Right renal cortex interstitium (tissue), 3 donors: ENCODE measurements at places on chromosomes 1 and 21.

DNA sequence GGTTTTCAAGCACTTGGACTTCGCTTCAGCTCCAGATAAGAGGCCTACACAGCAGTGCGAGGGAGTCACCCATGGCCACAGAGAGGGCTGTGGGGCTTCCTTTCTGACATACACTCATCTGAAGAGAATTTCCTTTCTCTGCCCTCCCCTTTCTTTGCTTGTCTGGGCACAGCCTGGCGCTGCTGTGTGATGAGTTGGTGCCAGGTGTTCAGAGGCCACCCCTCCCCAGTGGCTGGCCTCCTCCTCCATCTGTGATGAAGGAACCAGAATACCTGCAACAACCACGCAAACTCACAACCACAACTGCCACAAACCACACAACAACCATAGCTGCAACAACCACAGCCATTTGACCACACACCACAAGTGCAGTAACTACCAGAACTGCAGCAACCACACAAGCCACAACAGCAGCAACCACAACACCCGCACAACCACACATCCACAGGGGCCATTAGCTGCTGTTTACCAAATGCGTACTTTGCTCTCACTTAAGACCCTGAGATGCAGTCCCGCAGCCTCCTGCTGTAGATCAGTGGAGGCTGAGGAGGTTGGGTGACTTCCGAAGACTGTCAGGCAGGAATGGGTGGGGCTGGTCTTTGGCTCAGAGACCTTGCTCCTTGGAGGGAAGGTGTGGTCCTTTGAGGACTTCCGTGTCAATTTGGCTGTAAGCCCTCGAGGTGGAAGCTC, 71.1 kb downstream of the IER5 start:
- DNase-seq, result no peak

- DNase-seq, result no peak
Measured at GRCh38 chr1:41608211-41608610, 123.7 kb upstream of the EDN2 start.

DNA sequence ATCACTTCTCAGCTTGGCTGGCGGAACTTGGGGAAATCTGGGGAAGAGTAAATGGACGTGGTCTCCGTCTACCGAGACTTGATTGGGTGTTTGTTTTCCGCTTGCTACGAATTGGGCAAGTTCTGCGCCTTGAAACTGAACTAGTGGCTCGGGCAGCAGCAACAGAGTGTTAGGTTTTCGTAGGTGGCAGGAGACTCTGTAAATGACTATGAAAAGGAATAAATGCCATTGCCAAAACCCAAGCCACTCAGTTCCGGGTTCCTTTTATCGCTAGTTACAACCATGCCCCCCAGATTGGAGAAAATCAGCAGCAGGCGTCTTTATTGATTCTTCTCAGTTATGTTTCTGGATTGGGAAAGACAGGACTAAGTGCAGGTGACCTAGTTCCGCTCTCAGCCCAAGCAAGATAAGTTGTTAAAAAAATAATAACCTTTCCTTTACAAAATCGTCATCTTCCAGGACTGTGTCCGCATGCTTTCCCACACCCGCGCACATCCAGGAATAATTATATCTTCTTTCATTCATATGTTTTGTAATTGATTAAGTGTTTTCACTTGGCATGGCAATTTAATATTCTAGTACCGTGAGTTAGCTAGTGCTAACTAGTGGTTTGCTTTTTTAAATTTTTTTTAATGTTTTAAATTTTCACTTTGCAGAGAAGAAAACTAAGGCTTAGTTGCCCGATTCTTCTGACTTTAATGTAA, 3.4 kb downstream of the LHX9 start:
- DNase-seq, result no peak

DNA sequence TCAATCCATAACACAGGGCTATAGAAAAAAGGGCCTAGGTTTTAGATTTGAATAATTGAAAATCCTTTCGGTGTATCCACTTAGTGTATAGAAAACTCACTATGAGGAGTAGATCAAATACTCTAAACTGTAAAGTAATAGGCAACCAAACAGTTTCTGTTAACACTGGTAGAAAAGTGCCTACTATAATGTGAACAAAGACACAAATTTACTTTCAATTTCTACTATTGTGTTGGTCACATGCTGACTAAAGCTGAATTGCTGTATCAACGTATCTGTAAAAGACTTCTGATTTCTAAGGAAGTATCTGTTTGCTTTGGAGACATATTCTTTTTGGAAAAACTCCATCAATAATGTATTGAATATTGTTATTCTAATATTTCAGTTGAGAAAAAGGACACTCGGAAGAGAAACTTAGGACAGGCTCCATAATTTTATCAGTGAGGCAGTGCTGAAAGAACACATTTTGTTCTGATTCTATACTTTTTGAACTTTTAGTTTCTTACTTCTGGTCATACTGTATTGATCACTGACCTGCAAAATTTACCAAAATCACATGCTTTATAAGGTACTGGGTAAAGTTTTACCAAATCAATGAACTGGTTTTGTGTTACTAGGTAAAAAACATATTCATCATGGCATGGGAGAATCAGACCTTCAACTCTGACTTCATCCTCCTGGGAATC, at the start of gene OR2M5:
OR2M5 (plus strand) TSS at position 636 of the 686 bp plus-strand sequence; CDS start at position 636, 0 bp downstream.
- no peak for DNase-seq

DNA sequence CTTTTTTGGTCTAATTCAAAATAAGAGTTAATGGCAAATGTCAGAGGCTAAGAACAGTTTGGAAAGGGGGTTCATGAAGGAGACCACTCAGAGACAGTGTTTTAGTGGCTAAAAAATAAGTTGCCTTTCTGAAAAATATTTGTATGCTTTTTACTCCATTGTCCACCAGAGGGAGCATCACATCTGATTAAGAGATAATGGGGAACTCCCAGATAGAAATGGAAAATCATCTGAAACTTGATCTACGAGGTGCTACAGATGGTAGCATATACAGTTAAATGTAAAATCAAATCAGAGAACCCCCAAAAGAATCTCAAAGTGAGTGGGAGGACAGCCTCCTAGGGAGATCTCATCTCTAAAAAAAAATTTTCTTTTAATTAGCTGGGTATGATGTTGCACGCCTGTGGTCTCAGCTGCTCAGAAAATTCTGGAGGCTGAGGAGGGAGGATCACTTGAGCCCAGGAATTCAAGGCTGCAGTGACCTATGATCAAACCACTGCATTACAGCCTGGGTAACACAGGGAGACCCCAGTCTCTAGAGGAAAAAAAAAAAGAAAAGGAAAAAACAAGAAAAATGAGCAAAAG, 9.7 kb downstream of the SMYD3 start:
- peak; percentile 41 for DNase-seq

DNA sequence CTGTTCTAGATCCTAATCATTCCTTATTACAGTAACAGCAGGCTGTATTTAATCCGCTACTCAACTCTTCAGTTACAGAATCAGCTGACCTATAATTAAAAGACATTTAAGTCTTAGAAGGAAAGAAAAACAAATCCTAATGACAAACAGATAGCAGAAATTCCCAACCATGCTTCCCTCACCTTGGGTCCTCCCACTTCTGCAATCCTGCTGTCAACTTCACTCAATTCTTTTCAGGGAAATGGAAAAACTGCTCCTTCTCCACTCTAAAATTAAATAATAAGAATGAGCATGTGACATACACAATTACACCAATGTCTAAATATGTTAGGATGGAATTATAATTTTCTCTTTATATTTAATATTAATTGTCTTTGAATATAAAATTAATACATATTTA, 182.6 kb upstream of the LYPLAL1 start:
- DNase-seq, result no peak

GRCh38 chr1:245615001-245615400, 460.2 kb downstream of the KIF26B start:
- DNase-seq, result no peak

DNA sequence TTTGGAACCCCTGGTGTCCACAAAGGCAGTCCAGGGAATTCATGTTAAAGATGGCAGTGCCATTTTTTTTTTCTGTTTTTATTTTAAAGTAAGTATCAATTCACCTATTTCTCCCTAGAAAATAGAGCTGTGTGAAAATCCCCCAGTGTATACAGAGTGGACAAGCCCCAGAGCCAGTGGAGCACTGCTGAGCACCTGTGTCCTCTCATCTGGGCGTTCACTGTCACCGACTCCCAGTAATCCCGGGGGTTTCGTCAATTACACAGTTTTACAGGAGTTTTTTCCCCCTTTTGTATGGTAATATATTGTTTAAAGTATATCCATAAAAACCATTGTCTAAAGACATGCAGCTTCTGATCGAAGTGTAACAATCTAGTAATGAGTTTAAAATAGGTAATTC, 175.8 kb downstream of the SDCCAG8 start:
- DNase-seq, result no peak

- no peak for DNase-seq
Measured at GRCh38 chr1:41978986-41979385, 60.3 kb upstream of the HIVEP3 start.

GRCh38 chr1:51600965-51601364, 15.9 kb upstream of the OSBPL9 start:
- DNase-seq, result no peak

GRCh38 chr21:39197448-39198233, 14.4 kb upstream of the PSMG1 start:
- no peak for DNase-seq

- DNase-seq, result no peak
Measured at GRCh38 chr21:23936224-23936623, 1671.1 kb downstream of the MRPL39 start.

DNA sequence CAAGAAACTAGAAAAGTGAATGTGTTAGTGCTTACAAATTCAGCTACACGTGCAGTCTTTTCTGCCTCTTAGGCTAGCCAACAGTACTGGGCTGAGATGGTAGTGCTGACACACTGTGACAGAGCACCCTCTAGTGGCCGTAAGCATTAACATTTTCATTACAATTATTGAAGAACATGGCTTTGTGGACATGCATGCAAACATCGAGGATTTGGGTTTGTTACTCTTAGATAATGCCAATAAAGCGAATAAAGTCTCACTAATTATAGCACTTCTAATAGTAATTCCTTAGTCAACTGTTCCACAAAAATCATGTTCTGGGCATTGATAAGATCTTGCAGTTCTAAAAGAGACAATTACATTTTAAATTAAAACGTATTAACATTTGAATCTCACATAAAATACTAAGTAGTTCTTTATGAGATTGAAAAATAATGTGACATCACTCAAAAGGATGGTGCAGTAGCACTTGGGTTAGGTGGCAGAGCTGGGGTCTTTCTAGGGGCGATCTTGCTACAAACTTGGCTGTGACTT, 47.1 kb downstream of the MYSM1 start:
- DNase-seq, result peak; percentile 52

- DNase-seq, result no peak
Measured at GRCh38 chr1:3603156-3603555, 8.2 kb downstream of the MEGF6 start.

DNA sequence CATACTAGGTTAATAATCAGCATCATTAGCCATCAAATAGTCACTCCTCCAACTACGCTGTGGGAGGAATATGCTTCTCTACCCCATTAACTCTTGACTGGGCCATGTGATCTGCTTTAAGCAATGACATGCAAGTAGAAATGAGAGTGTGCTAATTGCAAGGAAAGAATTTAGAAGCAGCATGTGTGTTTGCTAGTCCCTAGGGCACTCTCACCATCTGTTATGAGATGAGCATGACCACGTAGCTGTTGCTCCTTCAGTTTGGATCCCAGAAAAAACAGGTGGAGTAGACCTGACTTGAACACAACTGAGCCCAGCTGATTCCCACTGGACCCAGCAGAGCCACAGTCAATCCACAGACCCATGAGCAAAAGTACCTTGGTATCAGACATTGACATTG, 19.7 kb upstream of the RGS7 start:
- DNase-seq, result no peak

DNA sequence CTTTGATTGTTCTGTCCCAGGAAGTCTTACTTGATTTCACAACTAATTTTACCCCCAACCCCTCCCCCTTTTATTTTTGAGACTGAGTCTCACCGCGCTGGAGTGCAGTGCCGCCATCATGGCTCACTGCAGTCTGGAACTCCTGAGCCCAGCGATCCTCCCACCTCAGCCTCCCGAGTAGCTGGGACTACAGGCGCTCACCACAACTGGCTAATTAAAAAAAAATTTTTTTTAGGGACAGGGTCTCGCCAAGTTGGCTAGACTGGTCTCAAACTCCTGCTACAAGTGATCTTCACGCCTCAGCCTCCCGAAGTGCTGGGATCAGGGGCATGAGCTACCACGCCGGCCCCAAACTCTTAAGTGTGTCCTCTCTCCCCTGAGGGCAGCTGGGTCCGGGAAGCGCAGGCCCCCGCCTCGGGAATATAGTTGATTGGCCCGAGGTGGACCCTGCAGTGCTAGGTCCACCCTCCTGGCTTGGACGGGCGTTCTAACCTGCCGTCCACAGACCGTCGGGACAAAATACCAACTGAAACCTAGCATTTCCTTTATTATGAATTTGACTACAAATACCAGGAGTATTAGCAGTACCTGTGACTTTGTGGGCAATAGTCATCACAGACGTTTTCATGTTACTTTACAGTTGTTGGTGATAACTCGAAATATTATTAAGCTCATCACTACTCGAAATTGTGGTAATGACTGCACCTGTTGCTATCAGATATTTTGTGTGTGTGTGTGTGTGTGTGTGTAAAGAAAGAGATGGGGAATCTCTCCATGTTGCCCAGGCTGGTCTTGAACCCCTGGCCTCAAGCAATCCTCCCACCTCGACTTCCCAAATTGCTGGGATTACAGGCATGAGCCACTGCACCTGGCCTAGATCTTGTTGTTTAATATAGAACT, 642 bp upstream of the PARP1 start:
- DNase-seq, result no peak
